IMR-90 (cell line): ENCODE measurements at places on chromosomes 1 and 21.
A peak's percentile ranks its signal among the peaks of the same experiment; 100 is the strongest.

- DNase-seq = peak; percentile 81
Measured at GRCh38 chr21:41878831-41879189, 334 bp downstream of the PRDM15 start.

DNA sequence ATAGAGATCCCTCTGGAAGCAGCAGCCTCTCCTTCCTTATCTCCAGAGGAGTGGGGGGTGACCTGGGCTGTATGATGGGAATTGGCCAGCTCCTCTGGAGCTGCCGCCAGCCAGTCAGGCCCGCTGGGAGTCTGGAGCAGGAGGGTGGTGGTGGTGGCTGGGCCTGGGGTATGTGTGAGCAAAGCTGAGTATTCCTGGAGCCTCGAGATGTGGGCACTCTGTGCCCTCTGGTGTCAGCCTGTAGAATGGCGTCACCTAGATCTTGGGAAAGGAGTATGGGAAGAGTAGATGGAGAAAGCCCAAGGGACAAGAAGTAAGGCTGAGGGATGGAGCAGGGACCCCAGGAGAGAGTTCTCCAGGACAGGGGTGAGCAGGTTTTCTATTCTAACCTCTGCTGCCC lies 16.0 kb downstream of the VANGL2 start:
- DNase-seq = peak; percentile 31

GRCh38 chr1:193660428-193660827 lies 474.0 kb upstream of the B3GALT2 start:
- DNase-seq = no peak

- peak; percentile 69 for DNase-seq
Measured at GRCh38 chr1:161227196-161227871, 1.5 kb downstream of the TOMM40L start.

DNA sequence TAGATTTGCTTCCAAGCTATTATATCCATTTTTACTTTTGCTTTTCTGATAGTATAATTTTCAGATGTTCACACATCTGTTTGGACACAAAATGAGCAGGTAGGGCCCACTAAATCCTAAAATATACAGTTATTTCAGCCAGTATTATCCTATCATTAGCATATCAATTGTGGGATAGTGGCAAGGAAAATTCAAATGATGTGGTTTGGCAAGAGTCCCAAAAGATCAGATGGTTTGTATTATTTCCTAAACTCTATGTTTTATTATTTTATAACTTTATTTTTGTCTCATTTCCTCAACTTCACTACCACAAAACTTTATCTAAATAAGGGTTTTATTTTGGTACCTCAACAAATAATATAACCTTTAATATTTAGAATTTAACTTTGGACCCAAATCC lies 1659.6 kb downstream of the NCAM2 start:
- no peak for DNase-seq

DNA sequence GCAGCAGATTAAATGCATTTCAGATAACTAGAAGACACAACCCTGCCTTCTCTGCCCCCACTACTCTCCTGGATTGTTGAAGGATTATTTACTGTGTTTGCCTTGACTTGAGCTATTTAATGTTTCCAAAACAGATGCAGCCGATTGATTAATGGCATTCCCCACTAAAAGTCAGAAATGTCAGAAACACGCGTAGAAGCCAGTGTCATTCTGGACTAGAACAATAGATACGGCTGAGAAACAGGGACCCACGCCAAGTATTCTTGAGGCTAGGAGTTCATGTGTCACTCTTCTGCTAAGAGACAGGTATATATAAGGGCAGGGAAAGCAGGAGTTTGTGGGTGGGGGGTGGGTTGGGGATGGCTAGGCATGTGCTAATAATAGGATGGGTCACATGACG lies 366.7 kb upstream of the PROX1 start:
- no peak for DNase-seq

DNA sequence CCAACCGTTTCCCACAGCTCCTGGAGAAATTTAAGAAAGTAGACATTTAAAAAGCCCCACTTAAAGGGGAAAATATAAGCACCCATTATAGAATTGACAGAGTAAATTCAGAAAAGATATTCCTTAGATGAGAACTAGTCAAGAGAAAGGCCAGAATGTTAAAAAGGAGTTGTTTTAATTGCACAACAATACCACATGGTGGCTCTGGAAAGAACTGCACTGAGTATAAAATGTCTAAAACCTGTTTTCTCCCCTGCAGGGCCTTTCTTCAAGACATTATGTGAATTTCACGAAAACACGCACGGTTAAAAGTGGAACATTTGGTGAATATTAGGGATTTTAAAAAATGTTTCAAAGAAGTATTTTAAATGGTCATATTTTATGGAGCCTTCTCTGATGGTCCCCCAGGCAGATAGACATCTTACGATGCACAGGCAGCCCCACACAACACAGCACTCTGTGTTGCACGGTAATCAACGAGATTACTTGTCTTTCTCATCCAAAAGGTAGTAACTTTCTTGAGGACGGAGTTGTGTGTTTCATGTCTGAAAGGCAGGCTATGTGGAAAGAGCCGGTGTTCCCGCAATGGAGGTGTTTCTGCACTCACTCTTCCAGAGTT lies 101.9 kb downstream of the PRRX1 start:
- peak; percentile 64 for DNase-seq

- no peak for DNase-seq
Measured at GRCh38 chr1:116664366-116664977, 3.1 kb downstream of the IGSF3 start.

DNA sequence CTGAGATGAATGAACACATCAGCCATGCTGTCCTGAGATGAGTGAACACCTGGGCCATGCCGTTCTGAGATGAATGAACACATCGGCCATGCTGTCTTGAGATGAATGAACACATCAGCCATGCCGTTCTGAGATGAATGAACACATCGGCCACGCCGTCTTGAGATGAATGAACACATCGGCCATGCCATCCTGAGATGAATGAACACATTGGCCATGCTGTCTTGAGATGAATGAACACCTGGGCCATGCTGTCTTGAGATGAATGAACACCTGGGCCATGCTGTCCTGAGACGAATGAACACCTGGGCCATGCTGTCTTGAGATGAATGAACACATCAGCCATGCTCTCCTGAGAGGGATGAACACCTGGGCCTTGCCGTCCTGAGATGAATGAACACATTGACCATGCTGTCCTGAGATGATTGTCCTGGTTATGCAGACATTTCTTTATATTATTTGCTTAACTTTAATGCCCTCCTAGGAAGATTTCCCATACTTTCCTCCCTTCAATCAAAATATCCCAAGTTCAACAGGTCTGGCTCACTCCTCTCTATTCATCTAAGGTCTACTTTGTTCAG lies 48.6 kb upstream of the COL6A1 start:
- DNase-seq = no peak

GRCh38 chr1:33379631-33380354 lies 51.1 kb downstream of the PHC2 start:
- no peak for DNase-seq

GRCh38 chr1:31152181-31152795 lies 86.8 kb upstream of the PUM1 start:
- DNase-seq = peak; percentile 87

- DNase-seq = no peak
Measured at GRCh38 chr1:29052941-29053340, 70.8 kb downstream of the TMEM200B start.

GRCh38 chr1:180615493-180616290 lies 16.1 kb upstream of the XPR1 start:
- peak; percentile 88 for DNase-seq

GRCh38 chr1:42928859-42929258 lies 29.8 kb downstream of the SLC2A1 start:
- DNase-seq = no peak

GRCh38 chr1:234589854-234590620 lies 19.9 kb downstream of the IRF2BP2 start:
- no peak for DNase-seq

DNA sequence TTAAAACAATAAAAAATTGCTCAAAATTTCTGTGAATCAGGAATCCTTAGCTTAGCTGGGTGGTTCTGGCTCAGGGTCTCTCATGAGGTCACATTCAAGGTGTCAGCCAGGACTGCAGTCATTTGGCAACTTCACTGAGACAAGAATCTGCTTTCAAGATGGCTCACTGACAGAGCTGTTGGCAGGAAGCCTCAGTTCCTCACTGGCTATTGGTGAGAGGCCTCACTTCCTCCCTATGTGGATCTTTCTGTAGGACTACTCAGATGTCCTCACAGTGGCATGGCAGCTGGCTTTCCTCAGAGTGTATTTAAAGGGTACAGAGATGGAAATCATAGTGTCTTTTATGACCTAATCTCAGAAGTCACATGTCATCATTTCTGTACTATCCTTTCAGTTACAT lies 785.7 kb downstream of the ADGRL2 start:
- no peak for DNase-seq

DNA sequence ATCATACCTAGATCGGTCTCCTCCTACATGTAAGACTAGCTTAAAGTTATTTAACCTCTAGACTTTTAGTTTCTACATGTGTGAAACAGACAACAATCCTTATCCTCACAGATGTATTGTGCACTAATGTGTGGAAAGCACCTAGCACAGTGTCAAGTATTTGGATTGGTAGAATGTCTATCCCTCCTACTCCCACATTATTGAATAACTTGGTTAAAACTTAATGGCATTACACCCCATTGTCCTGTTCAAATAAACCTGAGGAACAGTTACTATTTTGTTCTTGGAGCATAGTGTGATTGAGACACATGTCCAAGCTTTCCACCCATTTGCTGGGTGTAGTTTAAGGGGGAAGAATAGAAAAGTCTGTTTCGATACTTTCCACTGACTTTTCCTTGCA lies 208.8 kb upstream of the JUN start:
- DNase-seq = no peak

- DNase-seq = peak; percentile 90
Measured at GRCh38 chr1:222634180-222635013, 16.5 kb downstream of the MIA3 start.

GRCh38 chr1:44281962-44282703 lies 68.9 kb downstream of the DMAP1 start:
- no peak for DNase-seq

DNA sequence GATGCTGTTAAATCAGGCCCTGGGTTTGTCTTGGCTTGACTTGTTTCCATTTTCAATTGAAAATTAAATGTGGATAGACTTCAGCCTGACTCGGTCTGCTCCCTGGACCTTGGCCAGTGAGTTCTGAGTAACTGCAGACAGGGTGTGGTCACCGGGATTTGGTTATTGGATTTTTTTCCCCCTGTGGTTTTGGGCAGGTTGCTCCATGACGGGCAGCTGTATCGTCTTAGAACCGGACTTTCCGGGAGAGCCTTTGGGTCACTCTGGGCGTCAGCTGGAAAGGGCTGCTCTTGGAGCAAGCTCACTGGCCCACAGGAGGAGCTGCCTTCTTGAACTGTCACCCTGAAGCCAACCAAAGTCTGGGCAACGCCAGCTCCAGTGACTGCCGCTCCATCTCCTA lies 75.0 kb downstream of the CLIC6 start:
- peak; percentile 76 for DNase-seq

DNA sequence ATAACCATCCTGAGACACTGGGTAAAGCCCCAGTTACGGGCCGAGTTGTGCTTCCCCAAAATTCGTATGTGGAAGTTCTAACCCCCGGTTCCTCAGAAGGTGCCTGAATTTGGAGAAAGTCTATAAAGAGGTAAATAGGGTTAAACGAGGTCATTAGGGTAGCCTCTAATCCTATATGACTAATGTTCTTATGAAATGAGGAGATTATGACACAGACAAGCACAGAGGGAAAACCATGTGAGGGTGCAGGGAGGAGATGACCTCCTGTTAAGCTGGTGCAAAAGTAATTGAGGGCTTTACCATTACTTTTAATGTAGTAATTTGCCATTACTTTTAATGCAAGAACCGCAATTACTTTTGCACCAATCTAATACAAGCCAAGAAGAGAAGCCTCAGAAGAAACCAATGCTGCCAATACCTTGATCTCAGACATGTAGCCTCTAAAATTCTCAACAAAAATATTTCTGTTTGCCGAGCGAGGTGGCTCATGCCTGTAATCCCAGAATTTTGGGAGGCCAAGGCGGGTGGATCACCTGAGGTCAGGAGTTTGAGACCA lies 260.8 kb downstream of the GPATCH2 start:
- no peak for DNase-seq

DNA sequence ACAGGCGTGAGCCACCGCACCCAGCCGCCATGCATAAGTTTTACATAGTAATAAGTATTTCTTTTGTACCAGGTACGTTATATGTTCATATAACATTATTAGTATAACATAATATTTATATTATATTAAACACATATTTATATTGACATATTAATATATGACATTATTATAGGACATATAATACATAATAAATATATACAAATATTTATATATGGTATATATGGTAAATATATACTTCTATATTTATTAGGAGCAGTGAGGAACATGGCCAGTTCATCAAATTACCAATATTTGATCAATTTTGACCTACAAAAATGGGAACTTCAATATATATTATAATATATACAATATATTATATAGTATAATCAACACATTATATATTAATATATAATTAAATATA lies 245.9 kb upstream of the FGGY start:
- DNase-seq = no peak

DNA sequence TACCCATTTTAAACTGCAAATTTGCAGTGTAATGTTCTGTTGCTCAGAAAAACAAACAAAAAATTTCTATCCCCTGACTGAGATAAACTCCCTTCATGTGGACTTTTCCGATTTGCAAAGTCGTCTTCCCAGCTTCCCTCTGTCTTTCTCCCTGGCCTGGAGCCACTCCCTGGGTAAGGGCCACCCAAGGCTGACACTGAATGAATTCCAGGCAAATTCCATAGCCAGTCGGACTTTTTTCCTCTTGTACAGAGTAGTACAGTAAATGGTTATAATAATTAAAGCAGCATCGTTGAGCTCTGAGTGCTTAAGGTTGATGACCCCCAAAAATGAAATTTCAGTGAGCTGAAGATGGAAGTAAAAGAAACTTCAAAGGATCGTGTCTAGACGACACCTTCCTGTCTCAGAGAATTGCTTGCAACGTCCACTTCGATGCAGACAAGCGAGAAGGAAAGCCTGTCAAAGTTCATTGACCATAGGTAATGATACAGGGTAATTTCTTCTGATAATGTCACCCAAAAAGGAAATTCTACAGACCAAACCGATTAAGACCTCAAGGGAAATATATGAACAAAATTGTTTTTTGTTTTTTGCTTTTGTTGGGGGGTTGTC lies 33.6 kb upstream of the LHX8 start:
- DNase-seq = no peak

DNA sequence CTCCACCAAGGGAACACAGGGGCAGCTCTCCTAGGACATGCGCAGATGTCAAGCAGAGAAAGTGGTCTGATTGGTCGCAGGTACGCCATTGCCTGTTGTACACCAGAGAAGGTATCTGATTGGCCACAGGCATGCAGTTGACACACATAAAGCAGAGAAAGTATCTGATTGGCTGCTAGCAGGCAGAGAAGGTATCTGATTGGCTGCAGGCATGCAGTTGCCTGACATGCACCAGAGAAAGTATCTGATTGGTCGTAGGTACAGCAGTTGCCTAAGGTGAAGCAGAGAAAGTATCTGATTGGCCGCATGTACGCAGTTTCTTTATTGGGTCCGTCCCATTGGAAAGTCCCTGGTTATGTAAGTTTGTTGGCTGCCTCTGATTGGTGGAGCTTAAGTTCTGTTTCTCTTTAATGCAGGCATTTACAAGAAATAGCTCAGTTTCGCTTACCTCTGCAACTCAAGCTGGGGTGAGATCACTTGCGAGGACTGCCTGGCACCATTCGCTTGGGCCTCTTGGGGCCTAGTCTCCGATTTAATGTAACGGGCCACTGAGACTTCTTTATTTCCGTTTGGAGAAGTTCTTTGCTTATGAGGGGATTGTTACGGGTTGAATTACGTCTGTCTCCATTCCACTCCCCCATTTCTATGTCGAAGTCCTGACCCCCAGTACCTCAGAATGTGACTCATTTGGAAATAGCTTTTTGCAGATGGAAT lies 74.2 kb downstream of the SIK1 start:
- DNase-seq = no peak

GRCh38 chr1:183675883-183676585 lies 22.9 kb upstream of the APOBEC4 start:
- no peak for DNase-seq
